GM04503 (cell line): ENCODE measurements at places on chromosomes 16 and 17.

DNA sequence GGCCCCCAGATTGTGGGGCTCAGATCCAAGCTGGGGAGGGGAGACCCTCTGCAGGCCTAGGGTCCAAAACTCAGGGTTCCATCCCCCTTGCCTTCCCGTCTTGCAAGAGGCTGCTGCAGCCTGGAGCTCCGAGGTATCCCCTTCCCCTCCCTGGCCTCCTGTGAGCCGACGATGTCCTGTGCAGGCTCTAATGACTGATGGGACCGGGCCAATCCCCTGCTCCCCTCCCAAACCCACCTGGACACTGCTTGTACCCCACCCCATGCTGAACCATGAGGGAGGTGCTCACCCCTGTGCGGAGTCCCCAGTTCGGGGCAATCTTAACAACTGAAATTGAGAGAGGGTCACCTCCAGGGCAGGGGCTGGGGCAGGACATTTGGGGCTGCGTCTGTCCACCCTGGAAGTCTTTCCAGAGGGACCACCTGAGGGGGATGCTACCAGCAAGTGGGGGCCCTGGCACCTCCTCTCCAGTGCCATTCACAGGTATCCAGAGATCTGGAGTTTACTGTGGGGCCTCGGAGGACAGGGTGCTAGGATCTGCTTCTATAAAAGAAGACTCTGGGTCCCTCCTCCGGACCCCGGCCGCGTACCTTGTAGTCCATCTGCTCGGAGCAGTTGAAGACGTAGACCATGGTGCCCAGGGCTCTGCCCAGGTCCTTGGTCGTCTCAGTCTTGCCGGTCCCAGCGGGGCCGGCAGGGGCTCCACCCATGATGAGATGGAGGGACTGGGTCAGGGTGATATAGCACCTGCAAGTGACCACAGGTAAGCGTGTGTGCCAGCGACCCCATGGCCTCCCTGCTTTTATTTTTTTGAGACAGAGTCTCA, 77.3 kb downstream of the DNAH17 start:
- no peak for DNase-seq

- no peak for DNase-seq
Observed at GRCh38 chr16:6447021-6447790, 885.4 kb upstream of the RBFOX1 start.

- DNase-seq, result no peak
Observed at GRCh38 chr17:1390432-1391367, 9.3 kb downstream of the YWHAE start.

- DNase-seq, result no peak
Observed at GRCh38 chr17:42380935-42381334, 7.3 kb downstream of the STAT3 start.
